ENCODE measurements at places on chromosomes 5 and 9. TPM values are rescaled to one million over a fixed set of nuclear protein-coding genes. Genes with fewer than 3 reads are reported as not detected.

DNA sequence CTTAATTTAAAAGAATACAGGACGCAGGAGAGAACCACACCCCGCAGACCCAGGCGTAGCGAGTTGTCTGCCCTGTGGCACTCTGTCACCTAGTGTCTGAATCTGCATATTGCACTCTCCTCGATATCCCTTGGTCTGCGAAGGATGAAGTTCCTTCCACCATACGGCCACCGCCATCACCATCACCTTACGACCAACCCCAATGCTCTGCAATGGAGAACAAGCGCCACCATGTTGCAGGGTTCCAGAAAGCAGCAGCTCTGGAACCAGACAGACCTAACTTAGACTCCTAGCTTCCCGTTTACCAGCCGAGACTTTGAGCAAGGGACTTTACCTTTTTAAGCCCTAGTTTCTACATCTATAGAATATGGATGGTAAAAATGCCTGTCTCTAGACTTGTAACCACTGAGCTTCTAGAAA is 77.4 kb upstream of the DMRT1 start:
- peak; percentile 78 for DNase-seq

GRCh38 chr9:19286634-19287188 is 56.2 kb downstream of the DENND4C start:
- DNase-seq: no peak

- no peak for DNase-seq
These were observed 880 bp upstream of the PTPDC1 start for GRCh38 chr9:94083384-94083783.

DNA sequence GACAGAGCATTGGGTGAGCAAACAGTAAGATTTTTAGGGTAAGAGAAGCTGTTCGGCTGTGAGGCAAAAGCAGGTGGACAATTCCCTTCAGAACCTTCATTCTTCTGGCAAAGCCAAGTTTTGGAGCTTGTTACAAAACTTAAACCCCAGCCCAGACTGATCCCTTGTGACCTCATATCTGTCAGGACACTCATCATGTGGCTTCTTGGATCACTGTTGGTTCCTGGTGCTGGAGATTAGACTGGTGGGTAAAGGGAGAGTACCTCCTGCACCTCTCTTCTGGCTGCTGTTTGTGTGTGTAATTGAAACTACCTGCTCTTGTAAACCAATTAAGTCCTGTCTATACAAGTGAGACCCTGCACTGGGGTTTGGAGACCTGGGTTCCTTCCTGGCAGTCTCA is 21.0 kb downstream of the LARP1 start:
- no peak for DNase-seq

Gene DMRT3
- not detected for total RNA-seq

DNA sequence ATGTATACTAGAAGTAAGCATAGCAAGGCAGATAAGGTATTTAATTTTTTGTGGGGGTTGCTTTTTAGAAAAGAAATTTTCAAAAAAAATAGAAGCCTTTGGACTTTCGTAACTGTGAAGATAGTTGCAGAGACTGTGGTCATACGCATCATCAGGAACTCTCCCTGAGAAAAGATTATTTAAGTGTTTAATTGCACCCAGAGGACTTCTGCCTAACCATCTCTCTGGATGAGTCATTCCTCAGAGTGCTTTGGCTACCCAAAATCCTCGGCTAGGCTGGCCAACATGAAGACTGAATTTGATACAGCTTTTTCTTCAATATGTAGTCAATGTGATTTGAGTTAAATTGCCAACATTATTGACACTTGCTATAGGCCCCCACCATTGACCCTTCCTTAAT is 296.4 kb downstream of the TLR4 start:
- DNase-seq: no peak

- DNase-seq: no peak
These were observed 1778.8 kb upstream of the CDH6 start for GRCh38 chr5:29414681-29415080.

GRCh38 chr9:80698725-80699410 is 990.5 kb downstream of the TLE1 start:
- no peak for DNase-seq

Gene NR2F1
- total RNA-seq: 0.70 TPM

DNA sequence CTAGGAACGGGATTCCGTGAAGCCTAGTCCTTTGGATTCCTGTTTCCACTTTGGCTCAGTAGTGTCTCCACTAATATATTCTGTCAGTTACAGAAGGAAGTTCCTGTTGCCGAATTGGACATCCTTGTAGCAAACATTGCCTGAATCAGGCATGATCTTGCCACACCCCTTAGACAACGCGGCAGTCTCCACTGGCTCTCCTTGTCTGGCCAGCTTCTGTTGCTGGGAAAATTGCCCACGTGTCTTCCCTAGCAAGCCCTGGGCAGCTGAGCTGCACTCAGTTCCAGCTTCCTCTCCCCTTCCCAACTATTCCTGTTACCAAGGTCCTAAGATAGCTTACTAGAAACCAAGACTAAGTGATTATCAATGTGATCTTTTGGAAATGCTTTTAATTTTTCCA is 316.6 kb upstream of the RIOK2 start:
- no peak for DNase-seq

Gene NREP
- total RNA-seq: 21.6 TPM

- DNase-seq: no peak
These were observed 1.3 kb downstream of the LRRC26 start for GRCh38 chr9:137168573-137168903.

Gene PHAX
- 27.7 TPM for total RNA-seq

DNA sequence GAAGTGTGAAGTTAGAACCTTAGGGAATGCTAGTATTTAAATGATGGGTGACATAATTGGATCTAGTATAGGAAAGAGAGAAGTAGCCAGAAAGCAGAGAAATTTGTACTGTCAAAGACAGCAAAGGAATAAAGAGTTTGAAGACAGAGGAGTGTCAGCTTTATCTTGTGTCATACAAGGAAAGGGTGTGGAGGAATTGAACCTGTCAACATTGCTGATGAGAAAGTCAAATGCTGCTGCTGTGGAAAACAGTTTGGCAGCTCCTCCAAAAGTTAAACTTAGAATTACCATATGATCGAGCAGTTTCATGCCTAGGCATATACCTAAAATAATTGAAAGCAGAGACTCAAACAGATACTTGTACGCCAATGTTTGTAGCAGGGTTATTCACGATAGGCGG is 63.7 kb downstream of the DENND4C start:
- no peak for DNase-seq

DNA sequence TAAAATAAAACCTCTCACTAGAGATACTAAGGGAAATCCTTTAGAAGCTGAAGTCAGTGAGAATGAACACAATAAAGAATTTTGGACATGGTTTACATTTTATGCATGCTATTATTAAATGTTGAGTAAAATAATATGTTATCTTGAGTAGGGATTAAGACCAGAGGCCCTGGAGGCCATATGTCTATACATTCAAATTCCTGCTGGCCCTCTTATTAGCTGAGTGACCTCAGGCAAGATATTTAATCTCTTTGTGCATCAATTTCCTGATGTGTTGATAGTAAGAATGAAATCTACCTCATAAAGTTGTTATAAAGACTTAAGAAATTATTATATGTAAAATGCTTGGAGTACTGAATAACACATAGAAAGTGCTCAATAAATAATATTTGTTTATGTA is 281.1 kb upstream of the KLF4 start:
- DNase-seq: no peak

Gene SLCO4C1
- 0.08 TPM for total RNA-seq

Gene SLCO6A1
- total RNA-seq: not detected

DNA sequence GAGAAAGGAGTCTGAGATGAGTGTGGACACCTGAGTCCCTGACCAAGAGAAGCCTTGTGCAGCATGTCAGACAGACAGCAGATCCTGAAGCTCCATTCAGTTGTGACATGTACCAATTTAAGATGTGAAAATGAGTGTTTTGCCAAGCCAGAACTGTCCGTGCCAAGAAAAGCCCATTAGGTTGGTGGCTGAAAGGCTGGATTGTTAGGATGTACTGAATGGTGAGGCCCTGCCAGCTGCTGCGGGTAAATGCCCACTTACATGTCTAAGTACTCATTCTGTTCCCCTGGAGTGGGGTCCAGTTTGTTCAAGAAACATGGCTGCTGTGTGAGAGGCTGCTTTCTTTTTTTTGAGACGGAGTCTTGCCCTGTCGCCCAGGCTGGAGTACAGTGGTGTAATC is 14.6 kb downstream of the DAPK1 start:
- DNase-seq: no peak

- DNase-seq: no peak
These were observed 951.9 kb upstream of the DMAC1 start for GRCh38 chr9:8751406-8751930.

- DNase-seq: no peak
These were observed 597.3 kb downstream of the GABRG2 start for GRCh38 chr5:162664846-162665245.

- DNase-seq: no peak
These were observed 2.3 kb upstream of the DNLZ start for GRCh38 chr9:136365775-136366222.

Gene FCN2
- total RNA-seq: 0.30 TPM

DNA sequence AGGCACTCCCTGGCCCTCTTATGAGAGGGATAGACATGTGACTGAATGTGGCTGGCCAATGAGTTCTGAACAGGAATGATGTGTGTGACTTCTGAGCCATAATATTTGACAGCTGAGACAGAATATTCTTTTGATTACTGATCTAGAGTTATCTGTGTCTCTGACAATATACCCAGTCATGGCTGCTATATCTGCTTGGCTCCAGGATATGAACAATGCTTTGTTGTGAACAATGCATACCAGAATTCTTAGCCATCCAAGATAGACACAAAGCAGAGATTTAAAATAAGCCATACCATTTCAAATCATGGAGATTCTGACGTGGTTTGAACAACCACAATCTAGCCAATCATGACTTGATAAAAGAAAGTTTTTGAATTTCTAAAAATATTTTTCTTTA is 840.3 kb upstream of the SEMA6A start:
- no peak for DNase-seq

- no peak for DNase-seq
These were observed 94.0 kb upstream of the SH3GL2 start for GRCh38 chr9:17484906-17485305.

Gene GHR
- 12.8 TPM for total RNA-seq

Gene TLX3
- not detected for total RNA-seq

DNA sequence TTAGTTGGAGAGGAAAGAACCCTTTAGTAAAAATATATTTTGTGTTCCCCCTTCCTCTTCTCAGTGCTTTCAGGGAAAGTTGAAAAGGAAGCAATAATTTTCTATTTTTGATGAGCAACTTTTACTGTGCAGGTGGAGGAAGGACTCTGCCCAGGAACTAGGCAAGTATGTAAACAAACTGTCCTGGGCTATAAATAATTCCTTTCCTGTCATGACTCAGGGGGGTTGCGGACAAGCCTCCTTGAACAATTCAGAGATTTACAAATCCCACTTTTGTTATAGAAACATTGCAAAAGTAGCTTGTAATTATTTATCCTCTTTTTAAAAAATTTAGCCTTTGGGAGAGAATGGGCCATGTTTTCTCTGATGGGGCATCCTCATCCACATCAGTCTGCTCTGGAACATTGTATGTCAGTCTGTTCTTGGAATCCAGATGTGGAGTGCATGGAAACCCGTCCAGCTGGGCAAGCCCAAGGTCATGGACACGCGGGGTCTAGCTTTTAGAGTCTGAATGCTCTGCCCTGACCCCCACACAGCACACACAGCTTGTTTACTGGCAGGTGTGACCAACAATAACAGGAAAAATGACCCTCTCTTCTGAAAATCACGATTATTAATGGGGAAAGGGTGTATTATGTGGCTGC is 127.6 kb downstream of the GADD45G start:
- peak; percentile 34 for DNase-seq

DNA sequence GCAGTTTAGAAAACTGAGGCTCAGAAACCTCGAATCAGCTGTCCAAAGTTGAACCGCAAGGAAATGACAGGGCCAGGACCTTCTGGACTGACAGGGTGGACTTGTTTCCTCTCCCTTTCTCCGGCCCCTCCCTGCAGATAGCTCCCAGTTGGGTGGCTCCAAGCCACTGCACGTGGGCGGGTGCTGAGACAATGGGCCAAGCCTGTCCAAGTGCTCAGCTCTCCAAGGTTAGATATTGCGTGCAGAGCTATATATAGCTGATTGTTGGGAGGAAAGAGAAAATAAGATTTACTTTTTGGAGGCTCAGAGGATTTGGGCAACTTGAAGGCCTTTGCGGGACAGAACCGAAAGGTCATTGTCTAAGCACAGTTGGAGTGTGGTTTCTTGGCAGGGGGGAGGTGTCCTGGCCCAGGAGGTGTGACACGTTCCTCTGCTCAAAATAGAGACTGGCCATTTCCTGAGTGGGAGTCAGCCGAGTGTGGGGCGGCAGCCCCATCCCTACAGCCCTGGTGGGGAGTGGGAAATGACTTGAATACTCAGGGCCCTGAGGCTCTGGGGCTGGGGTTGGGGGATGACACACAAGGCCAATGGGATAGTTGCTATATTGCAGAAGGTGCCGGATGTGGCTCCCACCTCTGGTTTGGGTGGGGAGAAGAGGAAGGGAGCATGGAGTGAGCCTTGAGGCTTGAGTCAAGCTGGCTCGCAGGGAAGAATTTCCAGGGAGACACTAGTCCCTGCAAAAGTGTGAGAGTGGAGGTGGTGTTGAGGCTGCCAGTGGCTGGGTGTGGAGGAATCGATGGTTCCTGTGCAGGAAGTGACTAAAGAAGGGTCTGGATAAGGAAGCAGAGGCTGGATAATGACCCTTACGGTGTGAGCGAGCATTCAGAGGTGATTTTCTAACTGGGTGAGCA is 44.4 kb upstream of the SMAD5 start:
- peak; percentile 89 for DNase-seq

GRCh38 chr5:31901807-31902530 is 263.0 kb downstream of the PDZD2 start:
- DNase-seq: no peak

Gene SNCB
- total RNA-seq: not detected

GRCh38 chr9:129559506-129559881 is 61.4 kb downstream of the C9orf50 start:
- DNase-seq: no peak

Gene FAM240B
- total RNA-seq: not detected

Gene IL5
- not detected for total RNA-seq

DNA sequence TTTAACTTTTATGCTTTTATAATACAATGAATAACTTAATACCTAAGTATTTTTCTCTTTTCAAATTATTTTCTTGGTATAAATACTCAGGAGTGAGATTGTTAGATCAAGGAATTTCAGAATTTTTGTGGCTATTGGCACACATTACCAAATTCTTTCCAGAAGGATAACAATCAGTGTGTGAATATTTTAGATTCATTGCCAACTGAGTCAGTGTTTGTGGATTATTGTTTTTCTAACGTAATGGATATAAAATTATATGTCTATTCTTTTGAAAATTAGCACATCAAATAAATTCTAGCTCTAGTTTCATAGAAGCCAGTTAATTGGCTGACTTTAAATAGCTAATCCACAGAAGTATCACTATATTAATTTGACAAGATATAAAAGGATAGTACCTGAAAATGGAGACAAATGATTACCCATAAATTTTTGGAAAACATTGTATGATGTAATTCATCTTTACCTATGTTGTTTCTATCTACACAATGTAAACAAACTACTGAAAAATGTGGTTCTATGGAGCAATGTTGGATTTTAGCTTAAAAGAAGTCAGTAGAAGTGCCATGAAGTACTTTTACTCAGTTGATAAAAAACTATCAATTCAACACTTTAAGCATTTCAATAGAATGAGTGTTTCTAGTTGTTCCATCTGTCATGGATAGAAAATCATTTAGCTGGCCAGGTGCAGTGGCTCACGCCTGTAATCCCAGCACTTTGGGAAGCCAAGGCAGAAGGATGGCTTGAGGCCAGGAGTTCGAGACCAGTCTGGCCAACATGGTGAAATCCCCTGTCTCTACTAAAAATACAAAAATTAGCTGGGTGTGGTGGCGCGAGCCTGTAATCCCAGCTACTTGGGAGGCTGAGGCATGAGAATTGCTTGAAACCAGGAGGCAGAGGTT is 185.1 kb downstream of the ADAMTSL1 start:
- DNase-seq: peak; percentile 16

Gene HTR4
- total RNA-seq: 0.22 TPM

Data from Right ventricle myocardium superior (tissue), 1 donor.